MV-4-11 (cell line): ENCODE measurements at places on chromosomes 12 and 14.
A peak's percentile ranks its signal among the peaks of the same experiment; 100 is the strongest.

GRCh38 chr14:31932675-31933074 is 144.4 kb upstream of the ARHGAP5 start:
- no peak for DNase-seq

- peak; percentile 64 for DNase-seq
Measured at GRCh38 chr12:56565510-56566101, 44.0 kb downstream of the RBMS2 start.

DNA sequence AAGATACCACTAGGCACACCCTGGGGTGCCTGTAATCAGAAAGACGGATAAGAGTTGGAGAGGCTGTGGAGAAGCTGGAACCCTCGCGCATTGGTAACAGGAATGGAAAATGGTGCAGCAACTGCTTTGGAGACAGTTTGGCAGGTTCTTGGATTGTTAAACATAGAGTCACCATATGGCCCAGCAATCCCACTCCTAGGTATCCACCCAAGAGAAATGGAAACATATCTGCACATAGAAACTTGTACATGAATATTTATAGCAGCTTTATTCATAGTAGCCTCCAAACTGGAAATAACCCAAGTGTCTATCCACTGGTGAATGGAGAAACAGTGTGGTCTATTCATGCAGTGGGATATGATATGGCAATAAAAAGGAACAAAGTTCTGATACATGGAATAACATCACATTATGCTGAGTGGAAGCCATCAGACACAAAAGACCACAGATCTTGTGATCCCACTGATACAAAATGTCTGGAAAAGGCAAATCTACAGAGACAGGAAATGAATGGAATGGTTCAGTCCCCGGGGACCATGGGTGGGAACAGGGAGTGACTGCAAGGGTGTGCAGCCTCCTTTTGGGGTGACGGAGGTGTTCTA is 45.4 kb downstream of the JAG2 start:
- DNase-seq: no peak

DNA sequence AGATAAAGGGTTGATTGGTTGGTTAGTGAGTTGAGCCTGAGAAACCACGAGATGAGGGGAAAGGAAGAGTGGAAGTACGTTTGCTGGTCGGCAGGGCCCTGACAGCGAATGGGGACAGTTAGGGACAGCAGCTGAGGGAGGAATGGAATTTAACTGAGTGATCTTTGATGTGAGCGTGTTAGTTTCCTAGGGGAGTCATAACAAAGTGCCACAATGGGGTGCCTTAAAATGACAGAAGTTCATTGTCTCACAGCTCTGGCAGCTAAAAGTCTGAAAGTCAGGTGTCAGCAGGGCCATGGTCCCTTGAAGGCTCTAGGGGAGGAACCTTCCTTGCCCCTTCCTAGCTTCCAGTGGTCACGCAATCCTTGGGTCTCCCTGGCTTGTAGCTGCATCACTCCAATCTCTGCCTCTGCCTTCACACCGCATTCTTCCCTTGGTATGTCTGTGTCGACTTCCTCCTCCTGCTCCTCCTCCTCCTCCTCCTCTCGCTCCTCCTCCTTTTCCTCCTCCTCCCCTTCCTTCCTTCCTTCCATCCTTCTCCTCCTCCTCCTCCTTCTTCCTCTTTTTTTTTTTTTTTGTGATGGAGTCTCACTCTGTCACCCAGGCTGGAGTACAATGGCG is 26.0 kb upstream of the RIN3 start:
- DNase-seq: peak; percentile 38

- DNase-seq: no peak
Measured at GRCh38 chr12:66733839-66734238, 55.0 kb upstream of the GRIP1 start.

DNA sequence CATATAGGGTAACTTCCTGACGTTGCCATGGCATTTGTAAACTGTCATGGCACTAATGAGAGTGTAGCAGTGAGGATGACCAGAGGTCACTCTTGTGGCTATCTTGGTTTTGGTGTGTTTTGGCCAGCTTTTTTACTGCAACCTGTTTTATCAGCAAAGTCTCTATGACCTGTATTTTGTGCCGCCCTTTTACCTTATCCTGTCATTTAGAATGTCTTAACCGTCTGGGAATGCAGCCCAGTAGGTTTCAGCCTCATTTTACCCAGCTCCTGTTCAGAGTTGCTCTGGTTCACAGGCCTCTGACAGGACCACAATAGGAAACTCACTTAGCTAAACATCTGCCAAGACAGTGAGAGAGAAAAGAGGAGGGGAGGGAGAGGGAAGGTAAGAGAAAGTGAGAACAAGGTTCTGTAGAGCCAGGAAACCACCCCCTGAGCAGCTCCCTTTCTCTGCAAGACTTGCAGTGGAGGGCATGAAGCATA is 64.8 kb upstream of the PLEKHG3 start:
- DNase-seq: no peak

GRCh38 chr12:68792952-68793351 is 15.0 kb upstream of the MDM2 start:
- peak; percentile 58 for DNase-seq

GRCh38 chr14:105420974-105421674 is 1.5 kb downstream of the MTA1 start:
- no peak for DNase-seq

DNA sequence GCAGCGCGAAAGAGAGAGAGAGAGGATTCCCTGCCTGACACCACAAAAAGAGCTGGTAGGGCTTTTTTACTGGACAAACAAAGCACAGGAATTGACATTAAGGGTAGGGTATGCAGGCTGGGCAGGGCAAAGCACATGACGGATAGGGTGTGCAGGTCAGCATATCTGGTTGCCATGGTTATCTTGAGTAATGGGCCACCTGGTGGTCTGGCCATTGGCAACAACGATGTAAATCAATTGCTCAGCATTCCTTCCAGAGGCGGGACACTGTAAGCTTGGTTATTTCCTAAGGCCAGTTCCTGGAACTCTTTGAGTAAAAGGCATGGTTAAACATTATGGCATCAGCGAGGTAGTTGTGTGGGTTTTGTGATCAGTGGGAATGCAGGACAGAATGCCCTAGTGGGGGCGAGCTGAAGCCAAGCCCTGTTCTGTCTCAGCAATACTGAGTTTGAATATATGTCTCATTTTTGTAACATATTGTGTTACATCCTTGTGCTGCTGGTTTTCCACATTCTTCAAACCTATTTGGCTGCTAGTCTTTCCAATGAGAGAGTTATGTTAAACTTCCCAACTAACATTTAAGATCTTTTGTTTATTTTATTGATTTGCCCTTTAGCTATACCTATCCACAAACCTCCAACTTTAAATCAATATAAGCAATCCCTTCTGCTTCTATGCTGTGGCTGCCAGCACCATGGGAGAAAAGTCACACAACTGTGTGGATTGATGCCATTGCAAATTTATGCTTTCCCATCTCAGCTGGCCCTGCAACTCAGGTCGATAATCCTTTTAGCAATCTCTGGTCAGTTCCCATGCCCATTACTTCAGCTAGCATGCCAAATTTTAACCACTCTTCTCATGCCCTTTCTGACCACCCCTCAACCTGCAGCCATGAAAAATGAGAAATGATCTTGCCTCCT is 396.7 kb upstream of the PDE3A start:
- no peak for DNase-seq
